ENCODE measurements at places on chromosomes 16 and 17. TPM values are rescaled to one million over a fixed set of nuclear protein-coding genes. Genes with fewer than 3 reads are reported as not detected.

Gene FBXO39
- total RNA-seq = 8.9 TPM

Gene TBC1D3G
- total RNA-seq = not detected

Gene GH1
- not detected for total RNA-seq

Gene ODAD4
- total RNA-seq = 0.40 TPM

Gene PHOSPHO1
- total RNA-seq = not detected

Gene CCDC40
- not detected for total RNA-seq

Gene ABCC12
- not detected for total RNA-seq

Gene TEKT5
- total RNA-seq = not detected

Gene GPRC5C
- total RNA-seq = not detected

Gene UBE2I
- 204 TPM for total RNA-seq

Gene PRCD
- not detected for total RNA-seq

Gene KLHL10
- not detected for total RNA-seq

Gene TNP2
- total RNA-seq = not detected

Gene RAP1GAP2
- total RNA-seq = 27.8 TPM

Gene IL17C
- 0.20 TPM for total RNA-seq

Gene FOXF1
- not detected for total RNA-seq

Gene SGSM2
- total RNA-seq = 61.6 TPM

Gene ITGAD
- total RNA-seq = not detected

Gene CD300LF
- total RNA-seq = not detected

Gene TBC1D3I
- total RNA-seq = 0.96 TPM

Gene MMP25
- total RNA-seq = 18.1 TPM

Gene MYO15A
- total RNA-seq = 0.23 TPM

Gene KRT36
- total RNA-seq = not detected

Gene KIF2B
- total RNA-seq = not detected

Gene HOXB6
- not detected for total RNA-seq

Gene KRTAP2-1
- total RNA-seq = not detected

Gene RTN4RL1
- 0.20 TPM for total RNA-seq

Gene RDM1
- 7.9 TPM for total RNA-seq

Gene JPT2
- 65.2 TPM for total RNA-seq

Gene TP53TG3C
- total RNA-seq = not detected

Gene KRT28
- not detected for total RNA-seq

Gene TERB1
- 0.15 TPM for total RNA-seq

Gene PRRT2
- total RNA-seq = 0.98 TPM

Gene MPV17L
- not detected for total RNA-seq

Gene MYH3
- 3.9 TPM for total RNA-seq

Gene KRT33A
- not detected for total RNA-seq

Gene TM4SF5
- total RNA-seq = not detected

Gene TP53TG3F
- total RNA-seq = not detected

Gene GCGR
- total RNA-seq = not detected

Gene MARVELD3
- not detected for total RNA-seq

Gene SGCA
- not detected for total RNA-seq

Gene CENPV
- 21.1 TPM for total RNA-seq

Gene TPSD1
- not detected for total RNA-seq

Gene CA5A
- total RNA-seq = not detected

Gene NXPH3
- total RNA-seq = not detected

Gene TRPV2
- total RNA-seq = 134 TPM

Gene KREMEN2
- not detected for total RNA-seq

Gene SHISA6
- total RNA-seq = not detected

Gene PKD1
- total RNA-seq = 77.2 TPM

Gene CDRT15L2
- not detected for total RNA-seq

Data from activated CD4-positive, alpha-beta T cell treated with anti-CD3 and anti-CD28 coated beads, Interleukin-2, amount 10 ng/mL, durations not matched to agents 7 days and 5 days (primary cell).